ENCODE measurements at places on chromosomes 5 and 9. TPM values are rescaled to one million over a fixed set of nuclear protein-coding genes. Genes with fewer than 3 reads are reported as not detected.

Gene SLC44A1
- 50.4 TPM for total RNA-seq

Gene TMEM174
- total RNA-seq = not detected

Gene GAS1
- total RNA-seq = 13.7 TPM

Gene GRIA1
- total RNA-seq = not detected

Gene PCDHB12
- under 0.01 TPM for total RNA-seq

Gene ITGA1
- total RNA-seq = 7.1 TPM

Gene TCOF1
- total RNA-seq = 14.5 TPM

Gene PSMD5
- 28.3 TPM for total RNA-seq

Gene PCDHGA6
- total RNA-seq = 2.6 TPM

Gene FEM1C
- total RNA-seq = 14.5 TPM

Gene FGF10
- total RNA-seq = not detected
